NCI-H2081 (cell line): ENCODE measurements at places on chromosomes 3 and 15.

DNA sequence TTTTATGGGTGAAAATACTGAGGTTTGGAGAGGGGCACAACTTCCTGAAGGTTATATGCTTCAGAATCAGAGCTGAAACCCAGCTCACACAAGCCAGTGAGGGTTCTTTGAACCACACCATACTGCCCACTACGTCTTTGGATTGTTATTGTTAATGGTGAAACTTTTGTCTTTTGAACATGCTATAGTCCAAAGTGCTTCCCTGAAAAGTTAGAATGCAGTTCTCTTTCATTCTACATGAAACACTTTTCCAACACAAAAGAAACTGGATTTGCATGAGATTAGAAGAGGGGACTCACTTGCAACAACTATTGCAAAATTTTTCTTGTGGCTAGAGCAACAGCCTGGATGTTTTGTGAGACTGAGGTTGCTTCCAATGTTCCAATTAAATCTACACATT, 473.6 kb downstream of the SOX2 start:
- DNase-seq, result no peak

- no peak for DNase-seq
Observed at GRCh38 chr15:47362118-47362905, 355.0 kb upstream of the SEMA6D start.

GRCh38 chr3:106013971-106014370, 145.2 kb upstream of the CBLB start:
- DNase-seq, result no peak

DNA sequence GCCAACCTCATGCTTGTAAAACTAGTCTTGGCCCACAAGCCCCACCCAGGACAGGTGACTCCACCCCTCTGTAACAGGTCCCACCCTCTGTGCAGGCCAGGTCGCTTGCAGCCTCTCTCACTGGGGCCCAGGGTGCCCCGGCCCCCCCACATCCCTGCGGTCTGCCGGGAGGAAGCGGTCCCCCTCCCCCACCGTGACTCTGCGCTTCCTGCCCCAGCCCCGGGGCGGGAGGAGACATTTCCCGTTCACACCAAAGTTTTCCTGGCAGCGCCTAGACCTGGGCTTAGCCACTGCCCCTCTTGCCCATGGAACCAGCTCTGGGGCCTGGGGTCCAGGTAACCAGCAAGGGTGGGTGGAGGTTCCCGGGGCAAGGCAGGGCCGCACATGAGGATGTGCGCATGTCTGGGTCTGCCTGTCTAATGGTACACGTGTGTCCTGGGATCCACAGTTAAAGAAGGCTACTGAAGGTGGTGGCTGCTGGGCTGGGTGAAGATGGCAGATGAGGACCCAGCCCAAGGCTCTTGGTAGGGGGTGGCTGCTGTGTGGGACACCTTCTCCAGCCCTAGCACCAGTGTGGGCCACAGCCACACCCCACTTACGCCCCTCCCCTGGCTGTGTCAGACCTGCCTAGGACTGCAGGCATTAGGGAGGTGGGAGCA, 8.4 kb downstream of the NBEAL2 start:
- no peak for DNase-seq

GRCh38 chr3:4774531-4774930, 204.7 kb upstream of the BHLHE40 start:
- DNase-seq, result peak; percentile 1

- DNase-seq, result no peak
Observed at GRCh38 chr15:52406601-52407000, 111.0 kb upstream of the MYO5C start.

GRCh38 chr3:28840976-28841376, 439.9 kb upstream of the RBMS3 start:
- no peak for DNase-seq

GRCh38 chr3:30435861-30436331, 170.5 kb upstream of the TGFBR2 start:
- no peak for DNase-seq

- DNase-seq, result no peak
Observed at GRCh38 chr15:73156431-73157191, 104.3 kb downstream of the NEO1 start.

DNA sequence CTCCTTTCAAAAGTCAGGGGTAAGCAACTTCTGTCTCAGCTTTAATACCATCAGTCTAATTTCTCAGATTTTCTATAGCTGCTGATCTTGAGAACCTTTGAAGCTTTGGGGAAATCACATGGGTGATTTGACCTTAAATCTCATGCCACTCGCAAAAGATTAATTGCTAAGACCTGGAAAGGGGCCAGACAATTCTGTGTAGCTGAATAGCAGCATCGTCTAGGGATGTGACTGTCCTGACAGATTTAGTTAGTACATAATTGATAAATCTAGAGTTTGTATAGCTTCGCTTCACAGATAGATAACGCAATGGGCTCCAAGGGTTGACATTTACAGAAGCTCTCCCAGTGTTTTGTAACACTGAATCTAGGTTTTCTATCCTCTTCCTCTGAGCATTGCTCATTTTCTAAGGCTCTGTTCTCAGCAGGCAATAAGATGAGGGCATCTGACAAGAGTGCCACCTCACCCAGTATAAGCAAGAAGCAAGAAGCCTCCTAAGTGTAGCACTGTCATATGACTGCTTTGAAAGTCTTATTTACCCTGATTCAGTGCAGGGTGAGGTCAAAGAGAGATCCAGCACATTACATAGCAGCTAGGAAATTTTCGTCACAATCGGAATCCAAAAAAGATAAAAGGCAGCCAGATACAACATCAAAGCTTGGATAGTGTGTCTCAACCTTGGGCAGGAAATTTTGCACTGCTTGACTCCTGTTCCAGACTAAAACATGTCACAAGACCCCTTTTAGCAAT, 47.7 kb upstream of the DUT start:
- DNase-seq, result no peak

GRCh38 chr3:6781092-6781491, 79.8 kb upstream of the GRM7 start:
- no peak for DNase-seq

GRCh38 chr15:70225416-70225815, 127.7 kb upstream of the TLE3 start:
- DNase-seq, result no peak

DNA sequence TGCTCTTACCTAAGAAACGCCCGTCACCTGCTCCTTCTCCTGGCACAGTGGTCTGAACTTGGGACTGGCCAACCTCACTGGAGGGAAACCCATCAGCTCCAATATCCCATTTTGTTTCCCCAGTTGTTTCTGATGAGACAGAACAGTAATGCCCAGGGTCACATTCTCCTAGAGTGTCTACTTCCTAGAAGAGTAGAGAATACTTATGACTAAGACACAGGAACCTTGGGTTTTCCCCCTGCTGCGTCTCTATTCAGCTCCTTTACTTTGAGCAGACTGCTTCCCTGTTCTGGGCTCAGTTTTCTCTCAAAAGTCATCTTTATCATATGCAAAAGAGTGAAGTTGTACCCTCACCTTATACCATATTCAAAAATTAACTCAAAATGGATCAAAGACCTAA, 79.4 kb downstream of the POLR2M start:
- DNase-seq, result no peak

GRCh38 chr15:72197460-72198355, at the start of gene GRAMD2A:
TSS of gene GRAMD2A (minus strand) at chr15:72197787.
- DNase-seq, result peak; percentile 38

DNA sequence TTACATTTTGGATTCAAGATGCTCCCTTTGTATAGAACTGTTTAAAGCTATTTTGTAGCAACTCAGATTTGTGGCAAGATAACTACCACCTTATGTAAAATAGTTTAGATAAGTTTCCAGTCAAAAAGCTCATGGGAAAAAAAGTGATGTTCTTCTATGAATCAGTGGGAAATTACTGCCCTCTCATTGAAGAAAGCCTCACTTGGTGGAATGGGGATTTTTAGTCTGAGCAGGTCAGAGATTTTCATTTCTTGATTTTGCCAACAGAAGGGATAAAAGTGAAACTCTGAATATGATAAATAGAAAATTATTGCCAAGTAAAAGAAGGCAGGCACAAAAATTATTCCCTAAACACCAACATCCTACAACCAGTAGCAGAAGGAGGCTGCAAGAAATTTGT, 25.8 kb upstream of the CSTA start:
- no peak for DNase-seq

GRCh38 chr3:16897254-16897926, 12.6 kb downstream of the PLCL2 start:
- peak; percentile 16 for DNase-seq
